A549 (cell line): ENCODE measurements at places on chromosomes 3 and 15.

- DNase-seq = no peak
Observed at GRCh38 chr3:72288955-72289691, 504.2 kb upstream of the PROK2 start.

- no peak for DNase-seq
Observed at GRCh38 chr15:26550880-26551279, 222.0 kb downstream of the GABRB3 start.

GRCh38 chr3:59364496-59364895, 314.7 kb upstream of the CFAP20DC start:
- no peak for DNase-seq

GRCh38 chr3:138423316-138423715, 11.1 kb upstream of the ESYT3 start:
- no peak for DNase-seq

DNA sequence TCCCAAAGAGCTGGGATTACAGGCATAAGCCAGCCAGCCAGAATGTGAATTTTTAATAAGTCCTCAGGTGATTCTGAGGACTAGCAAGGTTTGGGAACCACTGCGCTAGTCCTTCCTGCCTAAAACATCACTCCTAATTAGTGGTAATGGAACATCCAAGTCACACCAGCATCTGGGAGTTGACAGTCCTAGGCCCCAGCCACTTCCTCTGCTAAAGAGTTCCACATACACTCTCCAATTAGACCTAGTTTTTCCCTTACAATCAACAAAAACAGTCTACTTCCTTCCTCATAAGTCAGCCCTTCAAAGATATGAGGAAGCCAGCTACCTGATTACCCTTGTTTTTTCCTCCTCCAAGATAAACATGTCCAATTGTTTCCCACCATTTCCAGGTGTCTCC, 78.1 kb downstream of the OXNAD1 start:
- no peak for DNase-seq

GRCh38 chr3:172376402-172376801, 71.9 kb downstream of the GHSR start:
- DNase-seq = no peak

DNA sequence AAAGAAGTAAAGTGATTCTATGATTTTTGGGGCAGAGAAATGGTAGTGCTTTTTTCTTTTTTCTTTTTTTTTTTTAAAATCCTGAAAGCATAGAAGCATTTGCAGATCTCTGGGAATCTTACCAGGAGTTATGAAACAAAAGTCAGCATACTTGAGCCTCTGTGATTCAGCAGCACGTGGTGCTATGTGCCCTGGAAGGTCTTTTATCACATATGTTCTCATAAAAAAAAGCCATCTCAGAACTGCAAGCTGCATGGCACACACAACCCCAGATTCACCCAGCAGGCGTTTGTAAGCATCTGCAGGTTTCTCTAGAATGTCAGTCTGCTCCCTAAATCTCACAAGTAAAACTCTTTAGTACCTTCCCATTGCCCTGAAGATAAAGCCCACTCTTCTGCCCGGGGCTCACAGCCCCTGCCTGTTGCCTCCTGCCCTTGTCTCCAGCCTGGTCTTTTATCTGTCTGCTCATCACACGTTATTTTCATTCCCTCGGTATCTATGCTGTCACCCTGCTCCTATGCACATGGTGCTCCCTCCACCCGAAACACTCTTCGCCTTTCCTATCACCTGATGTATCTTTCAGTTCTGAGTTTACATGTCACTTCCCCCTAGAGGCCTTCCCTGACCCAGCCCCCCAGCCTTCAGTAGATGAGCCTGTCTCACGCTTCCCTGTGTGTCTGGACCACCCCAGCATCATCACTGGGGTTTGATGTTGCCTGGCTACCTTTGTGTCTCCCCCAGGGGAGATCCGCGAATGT, 72.4 kb downstream of the CHDH start:
- DNase-seq = no peak
